ENCODE measurements at places on chromosomes 16 and 17.

- DNase-seq, result no peak
These were observed 840 bp downstream of the MYO1C start for GRCh38 chr17:1491443-1492248.

DNA sequence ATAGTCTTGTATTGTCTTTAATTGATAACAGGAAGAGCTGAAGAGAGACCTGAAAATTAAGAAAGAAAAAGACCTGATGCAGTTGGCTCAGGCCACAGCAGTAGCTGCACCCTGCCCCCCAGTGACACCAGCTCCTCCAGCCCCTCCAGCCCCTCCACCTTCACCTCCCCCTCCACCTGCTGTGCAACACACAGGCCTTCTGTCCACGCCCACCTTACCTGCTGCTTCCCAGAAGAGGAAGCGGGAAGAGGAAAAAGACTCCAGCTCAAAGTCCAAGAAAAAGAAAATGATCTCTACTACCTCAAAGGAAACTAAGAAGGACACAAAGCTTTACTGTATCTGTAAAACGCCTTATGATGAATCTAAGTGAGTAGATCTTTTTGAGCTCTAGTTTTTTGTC, 36.8 kb downstream of the C17orf58 start:
- DNase-seq, result no peak

DNA sequence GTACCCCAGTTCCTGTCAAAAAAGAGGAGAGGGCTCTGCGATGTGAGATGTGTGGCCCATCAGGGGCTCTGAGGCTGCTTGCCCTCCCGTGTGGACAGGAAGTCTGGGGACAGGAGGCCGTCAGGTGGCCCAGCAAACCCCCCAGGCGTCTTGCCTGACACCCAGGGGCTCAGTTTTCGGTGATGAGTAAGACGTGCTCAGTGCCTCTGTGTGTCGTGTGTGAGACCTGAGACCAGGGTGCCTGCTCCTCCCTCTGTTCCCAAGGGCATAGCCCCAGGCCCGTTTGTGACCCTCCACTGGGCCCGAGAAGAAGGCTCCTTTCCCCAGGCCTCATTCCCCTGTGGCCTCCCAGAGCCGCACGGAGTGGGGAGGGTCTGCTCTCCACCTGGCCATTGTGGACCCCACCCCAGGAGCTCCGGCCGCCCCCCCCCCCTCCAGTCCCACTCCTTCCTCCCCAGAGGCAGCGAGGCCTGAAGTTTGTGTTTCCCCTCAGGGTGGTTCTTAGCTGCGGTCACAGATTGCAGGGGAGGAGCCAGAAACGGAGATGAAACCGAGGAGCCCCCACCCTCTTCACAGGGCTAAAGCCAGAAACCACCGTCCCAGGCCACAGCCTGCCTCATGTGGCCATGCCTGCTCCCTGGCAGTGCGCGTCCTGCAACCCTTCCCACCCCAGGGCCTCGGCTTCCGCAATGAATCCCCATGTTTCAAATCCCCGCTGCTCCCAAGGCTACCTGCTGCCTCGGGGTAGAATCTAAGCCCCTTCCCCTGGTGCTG, 4.9 kb upstream of the ACTG1 start:
- no peak for DNase-seq

DNA sequence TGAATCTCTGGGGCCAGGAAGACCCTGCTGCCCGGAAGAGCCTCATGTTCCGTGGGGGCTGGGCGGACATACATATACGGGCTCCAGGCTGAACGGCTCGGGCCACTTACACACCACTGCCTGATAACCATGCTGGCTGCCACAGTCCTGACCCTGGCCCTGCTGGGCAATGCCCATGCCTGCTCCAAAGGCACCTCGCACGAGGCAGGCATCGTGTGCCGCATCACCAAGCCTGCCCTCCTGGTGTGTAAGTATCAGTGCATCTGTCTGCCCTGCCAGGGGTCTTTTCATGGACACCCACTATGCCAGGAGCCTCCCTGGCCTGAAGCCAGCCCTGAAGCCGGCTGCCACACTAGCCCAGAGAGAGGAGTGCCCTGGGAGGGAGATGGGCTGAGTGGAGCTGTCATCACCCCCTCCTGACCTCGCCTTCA, at the start of gene CETP:
Gene CETP, plus strand, starts transcription at position 100 of the 431 bp plus-strand sequence. Its CDS starts 30 bp downstream, at position 130.
- no peak for DNase-seq

DNA sequence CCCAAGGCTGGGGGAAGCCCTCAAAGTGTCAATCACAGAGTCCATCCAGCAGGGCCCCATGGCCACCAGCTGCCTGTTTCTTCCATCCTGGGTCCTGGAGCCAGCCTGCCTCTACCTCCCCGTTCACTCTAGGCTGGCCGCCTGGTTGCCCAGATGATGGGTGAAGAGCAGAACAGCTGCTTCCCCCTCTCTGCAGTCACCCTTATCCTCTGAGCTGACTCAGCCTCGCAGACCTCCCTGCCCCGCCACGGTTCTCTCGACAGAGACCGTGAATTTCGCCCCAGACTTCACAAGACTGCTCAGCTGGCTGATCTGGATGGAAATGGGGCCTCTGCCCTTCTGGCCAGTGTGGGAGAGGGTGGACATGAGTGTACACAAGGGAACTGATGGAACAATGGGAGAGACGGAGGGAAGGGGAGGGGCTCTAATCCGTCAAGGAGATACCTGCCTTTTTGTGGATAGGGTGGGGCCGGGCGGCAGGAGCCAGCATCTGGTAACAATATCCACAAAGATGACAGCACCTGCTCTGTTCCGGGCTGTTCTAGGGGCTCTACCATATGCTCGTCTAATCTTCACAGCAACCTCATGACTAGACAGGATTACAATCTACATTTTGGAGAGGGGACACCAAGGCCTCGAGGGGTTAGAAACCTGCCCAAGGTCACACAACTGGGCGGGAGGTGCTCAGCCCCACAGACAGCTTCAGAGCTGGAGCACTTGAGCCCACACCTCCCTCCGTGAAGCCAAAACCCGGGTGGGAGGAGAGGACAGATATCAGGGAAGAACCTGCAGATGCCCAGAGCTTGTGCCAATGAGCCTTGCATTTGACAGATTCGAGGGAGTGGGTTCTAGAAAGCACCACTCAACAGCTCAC, 136.0 kb downstream of the SDK2 start:
- no peak for DNase-seq

GRCh38 chr17:59004338-59005111, 102.2 kb downstream of the TRIM37 start:
- peak; percentile 68 for DNase-seq

DNA sequence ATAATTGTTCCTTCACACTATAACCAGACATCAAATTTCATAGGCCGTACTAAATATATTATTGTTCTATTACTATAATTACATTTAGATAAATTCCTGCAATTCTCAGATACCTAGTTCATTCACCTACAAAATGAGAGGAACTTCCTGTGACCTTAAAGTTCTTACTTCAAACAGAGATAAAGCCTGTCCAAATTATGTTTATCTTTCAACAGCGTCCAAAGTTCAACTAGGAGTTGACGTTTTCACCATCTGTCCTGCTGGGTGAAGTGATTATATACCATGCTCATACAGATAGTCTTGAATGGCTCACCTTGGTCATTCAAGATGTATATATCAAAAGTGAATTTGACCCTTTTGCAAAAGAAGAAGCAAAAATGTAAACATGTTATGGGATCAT, 440.6 kb downstream of the CDH8 start:
- no peak for DNase-seq

DNA sequence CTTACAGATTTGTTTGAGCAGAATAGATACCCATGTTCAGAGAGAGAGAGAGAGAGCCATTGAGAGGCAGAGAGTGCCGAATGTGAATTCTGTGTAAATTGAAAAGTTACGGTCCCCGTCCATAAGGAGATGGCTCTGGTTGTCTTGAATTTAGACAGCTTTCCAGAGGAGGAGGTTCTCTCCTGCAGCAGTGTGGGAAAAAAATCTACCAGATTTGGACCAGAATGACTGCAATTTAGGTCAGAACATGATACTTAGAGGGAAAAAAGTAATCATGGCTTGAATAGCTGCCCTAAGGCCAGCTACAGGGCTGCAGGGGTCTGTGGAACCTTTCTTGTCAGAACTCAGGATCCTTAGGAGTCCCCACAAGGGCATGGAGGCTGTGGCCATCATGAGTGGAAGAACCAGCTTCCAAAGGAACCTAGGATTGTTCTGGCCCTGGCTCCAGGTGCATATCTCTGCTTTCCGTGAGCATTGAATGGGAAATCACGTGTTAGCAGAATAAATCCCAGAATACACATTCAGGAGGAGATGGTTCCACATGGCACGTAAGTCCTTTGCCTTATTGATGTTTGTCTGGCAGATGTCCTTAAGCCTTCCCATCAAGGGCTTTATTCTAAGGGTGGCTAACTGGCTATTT, 13.0 kb downstream of the PITPNC1 start:
- DNase-seq, result no peak

DNA sequence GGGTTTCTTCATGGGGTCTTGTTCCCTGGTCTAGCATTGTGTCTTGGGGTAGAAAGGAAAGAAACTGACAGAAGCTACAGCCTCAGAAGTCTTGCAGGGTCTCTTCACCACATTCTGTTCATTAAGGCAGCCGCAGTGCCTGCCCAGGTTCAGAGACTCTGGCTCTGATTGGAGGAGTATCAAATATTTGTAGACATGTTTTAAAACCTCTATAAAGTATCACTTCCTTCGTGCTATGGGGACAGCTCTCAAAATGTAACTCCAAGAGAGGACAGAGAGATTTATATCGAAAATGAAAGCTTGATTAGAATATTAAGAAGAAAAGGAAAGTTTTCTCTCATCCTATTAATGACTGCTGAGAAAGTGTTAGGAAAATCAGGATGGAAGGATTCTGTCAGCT, 107.0 kb upstream of the CACNG3 start:
- no peak for DNase-seq

DNA sequence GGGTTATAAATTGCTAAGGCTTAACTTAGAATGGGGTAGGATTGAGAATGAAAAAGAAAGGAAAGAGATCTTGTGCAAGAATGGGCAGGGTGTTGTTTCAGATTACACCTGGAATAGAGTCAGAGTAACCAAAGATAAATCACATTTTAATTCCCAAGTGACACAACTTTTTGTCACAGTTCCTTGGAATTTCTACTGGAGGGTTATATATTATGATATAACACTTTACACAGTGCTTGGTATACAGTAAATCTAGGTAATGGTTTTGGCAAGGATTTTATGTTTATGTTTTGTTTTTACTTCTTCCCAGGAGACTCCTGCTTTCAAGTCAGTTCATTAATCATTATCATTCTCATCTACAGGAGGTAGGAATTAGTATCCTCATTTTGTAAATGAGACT, 115.7 kb upstream of the KCNJ16 start:
- DNase-seq, result no peak

DNA sequence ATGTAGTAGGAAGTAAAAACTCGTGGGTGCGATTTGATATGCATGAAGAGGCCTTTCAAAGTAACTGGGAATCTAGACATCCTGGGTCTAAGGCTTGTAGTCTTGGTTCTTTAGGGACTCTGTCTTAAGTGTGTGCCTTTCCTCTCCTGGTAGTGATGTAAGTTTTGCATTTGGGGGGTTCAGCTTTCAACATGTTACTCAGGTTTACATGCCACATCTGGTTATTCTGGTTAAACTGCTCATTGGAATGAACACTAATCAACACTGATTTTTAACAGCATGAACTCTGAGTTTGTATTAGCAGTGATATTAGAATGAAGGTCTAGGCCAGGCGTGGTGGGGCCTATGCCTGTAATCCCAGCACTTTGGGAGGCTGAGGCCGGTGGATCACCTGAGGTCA, 15.1 kb downstream of the PGS1 start:
- DNase-seq, result no peak

- DNase-seq, result no peak
These were observed 24.2 kb downstream of the CIBAR2 start for GRCh38 chr16:85087899-85088569.

GRCh38 chr17:42312285-42313130, 24.2 kb downstream of the STAT5A start:
- DNase-seq, result peak; percentile 67

Data from stimulated activated CD4-positive, alpha-beta T cell treated with anti-CD3 and anti-CD28 coated beads, Interleukin-1b, Interleukin-23, amount 100 ng/mL, for 4 hours (primary cell).